ENCODE measurements at places on chromosomes 2 and 18. TPM values are rescaled to one million over a fixed set of nuclear protein-coding genes. Genes with fewer than 3 reads are reported as not detected.

- peaks cover 6% of the 10 kb centered on the region for H3K36me3 ChIP-seq
- no peaks in the 10 kb centered on the region for H3K4me1 ChIP-seq
- H3K4me3 ChIP-seq = no peak overlapping the region
- no peaks in the 10 kb centered on the region for H3K27me3 ChIP-seq
- no peak for DNase-seq
These were observed 34.1 kb upstream of the IL1RL1 start for GRCh38 chr2:102277202-102277700.

DNA sequence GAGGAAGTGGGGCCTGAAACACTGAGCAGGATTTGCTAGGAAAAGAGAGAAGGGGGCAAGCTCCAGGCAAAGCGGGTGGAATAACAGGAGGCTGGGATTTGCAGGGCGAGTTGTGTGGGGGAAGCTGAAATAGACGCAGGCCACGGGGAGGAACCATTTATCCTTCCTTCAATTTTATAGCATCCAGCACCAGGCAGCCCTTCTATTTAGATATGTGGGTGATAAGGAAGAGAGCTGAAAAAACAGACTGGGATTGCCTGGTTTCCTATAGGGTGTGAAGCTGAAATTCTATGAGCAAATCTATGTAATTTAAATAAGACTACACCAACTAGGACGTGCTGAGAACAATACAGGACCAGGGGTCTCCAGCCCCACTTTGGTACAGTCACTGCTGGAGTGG, 132.0 kb upstream of the REV1 start:
- H3K27ac ChIP-seq = no peak overlapping the region
- no peaks in the 10 kb centered on the region for H3K36me3 ChIP-seq
- no peak overlapping the region for H3K4me3 ChIP-seq

PLCL1 gene
- not detected for total RNA-seq

DNA sequence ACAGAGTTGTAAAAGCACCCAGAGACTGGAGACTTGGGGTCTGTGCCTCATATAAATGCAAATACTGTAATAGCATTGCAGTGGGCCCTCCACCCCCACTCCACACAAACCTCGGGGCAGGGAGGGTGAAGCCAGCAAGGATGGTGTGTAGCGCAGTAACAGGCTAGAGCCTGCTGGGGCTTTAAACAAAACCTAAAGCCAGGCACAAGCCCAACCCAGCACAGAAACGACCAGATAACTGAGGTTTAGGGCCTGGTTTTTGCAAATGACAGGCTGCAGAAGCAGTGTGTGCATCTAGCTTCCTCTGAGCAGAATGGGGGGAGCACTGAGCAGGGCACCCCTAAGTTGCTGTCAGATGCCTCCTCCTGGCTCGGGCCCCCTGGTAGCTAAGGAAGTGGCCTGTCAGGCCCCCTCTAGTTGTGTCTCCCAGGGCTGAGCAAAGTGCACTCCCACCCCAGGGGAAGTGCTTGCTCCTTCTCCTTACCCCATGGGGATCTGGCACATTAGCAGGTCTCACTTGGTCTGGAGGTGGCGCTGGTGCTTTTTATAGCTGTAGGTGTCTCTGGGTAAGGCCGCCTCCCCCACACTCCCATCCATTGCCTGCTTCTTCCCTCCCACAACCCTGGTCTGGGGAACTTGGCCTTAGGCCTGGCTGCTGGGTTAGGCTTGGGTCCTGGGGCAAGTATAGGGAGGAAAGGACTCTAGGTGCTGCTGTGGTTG, 135.1 kb downstream of the CELF4 start:
- peak; percentile 83 for DNase-seq
- H3K36me3 ChIP-seq = no peaks in the 10 kb centered on the region

ALPP gene
- 0.20 TPM for total RNA-seq

SKA1 gene
- total RNA-seq = 20.6 TPM

GRCh38 chr2:170812710-170813600, 3.7 kb upstream of the GAD1 start:
- H3K36me3 ChIP-seq = no peaks in the 10 kb centered on the region
- DNase-seq = peak; percentile 44
- H3K4me1 ChIP-seq = no peaks in the 10 kb centered on the region
- peaks cover 38% of the 10 kb centered on the region for H3K27me3 ChIP-seq

ONECUT2 gene
- 0.48 TPM for total RNA-seq

DNA sequence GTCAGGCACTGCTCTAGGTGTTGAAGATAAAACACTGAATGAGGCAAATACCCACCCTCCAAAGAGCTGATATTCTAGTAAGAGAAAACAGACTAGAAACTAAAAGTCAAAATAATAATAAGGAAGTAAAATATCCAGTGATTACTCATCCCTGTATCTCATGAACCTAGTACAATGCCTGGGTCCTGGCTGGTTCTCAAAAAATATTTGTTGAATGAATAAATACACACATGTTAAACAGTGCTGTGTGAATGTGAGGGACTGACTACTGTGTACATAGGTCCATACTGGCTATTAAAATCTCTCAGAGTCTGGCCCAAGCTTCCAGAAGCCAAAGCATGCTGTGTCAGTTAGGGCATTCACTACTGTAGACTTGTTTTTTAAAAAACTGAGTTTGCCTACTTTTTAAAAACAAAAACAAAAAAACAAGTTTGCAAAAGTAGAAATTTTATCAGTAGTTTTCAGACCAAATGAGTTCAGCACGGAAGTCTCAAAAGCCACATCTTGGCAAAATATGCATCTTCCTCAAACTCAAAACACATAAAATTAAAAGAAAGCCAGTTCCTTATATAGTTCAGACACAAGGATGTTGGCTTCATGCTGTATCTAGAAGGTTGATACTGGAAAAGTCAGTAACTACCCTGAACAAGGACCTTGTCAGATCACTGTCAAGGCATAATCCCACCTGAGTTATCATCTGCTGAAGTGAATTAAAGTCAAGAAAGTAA, 136.2 kb downstream of the THADA start:
- no peaks in the 10 kb centered on the region for H3K36me3 ChIP-seq
- no peak overlapping the region for H3K27ac ChIP-seq
- no peaks in the 10 kb centered on the region for H3K4me1 ChIP-seq

- no peak overlapping the region for H3K27ac ChIP-seq
- H3K4me3 ChIP-seq = no peak overlapping the region
- H3K27me3 ChIP-seq = no peaks in the 10 kb centered on the region
These were observed 63.0 kb downstream of the DYSF start for GRCh38 chr2:71516253-71516888.

ELP2 gene
- total RNA-seq = 129 TPM

SERPINB7 gene
- not detected for total RNA-seq

- H3K36me3 ChIP-seq = peaks cover 40% of the 10 kb centered on the region
- H3K27ac ChIP-seq = no peak overlapping the region
- no peak overlapping the region for H3K4me3 ChIP-seq
- DNase-seq = no peak
- peaks cover 4% of the 10 kb centered on the region for H3K4me1 ChIP-seq
- no peaks in the 10 kb centered on the region for H3K27me3 ChIP-seq
These were observed 77.0 kb downstream of the SMIM21 start for GRCh38 chr18:75350512-75350839.

DNA sequence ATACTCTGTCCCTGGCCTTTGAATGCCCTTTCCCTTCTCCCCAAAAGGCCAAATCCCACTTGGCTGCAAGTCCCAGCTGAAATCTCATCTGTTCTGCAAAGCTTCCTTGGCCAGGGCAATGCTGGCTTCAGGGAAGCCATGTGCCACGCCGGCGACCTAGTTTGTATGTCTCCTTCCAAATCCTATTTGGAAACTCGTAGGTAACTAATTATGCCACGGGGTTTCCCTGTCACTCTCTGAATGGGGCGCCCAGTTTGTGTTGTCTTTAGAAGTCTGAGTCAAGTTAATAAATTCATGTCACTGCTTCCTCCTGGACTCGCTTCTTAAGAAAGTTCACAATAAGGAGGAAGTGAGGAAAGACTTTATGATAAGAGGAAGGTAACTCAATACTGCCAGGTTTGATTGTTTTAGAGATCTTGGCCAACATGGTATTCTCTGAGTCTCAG, 19.1 kb downstream of the FHL2 start:
- no peak overlapping the region for H3K4me3 ChIP-seq
- no peaks in the 10 kb centered on the region for H3K27me3 ChIP-seq
- no peak for DNase-seq
- no peaks in the 10 kb centered on the region for H3K4me1 ChIP-seq
- peaks cover 3% of the 10 kb centered on the region for H3K36me3 ChIP-seq

- no peaks in the 10 kb centered on the region for H3K36me3 ChIP-seq
- H3K27me3 ChIP-seq = no peaks in the 10 kb centered on the region
- H3K27ac ChIP-seq = no peak overlapping the region
- H3K4me3 ChIP-seq = no peak overlapping the region
- no peak for DNase-seq
These were observed 90.8 kb downstream of the ARL4C start for GRCh38 chr2:234406085-234406484.

GRCh38 chr2:68099260-68099659, 36.5 kb upstream of the C1D start:
- no peaks in the 10 kb centered on the region for H3K36me3 ChIP-seq
- H3K4me3 ChIP-seq = no peak overlapping the region
- H3K27me3 ChIP-seq = no peaks in the 10 kb centered on the region
- H3K27ac ChIP-seq = no peak overlapping the region
- no peak for DNase-seq

- peak; percentile 13 for DNase-seq
- H3K27ac ChIP-seq = no peak overlapping the region
- no peak overlapping the region for H3K4me3 ChIP-seq
- no peaks in the 10 kb centered on the region for H3K4me1 ChIP-seq
- H3K36me3 ChIP-seq = no peaks in the 10 kb centered on the region
These were observed 18.0 kb downstream of the MALL start for GRCh38 chr2:110097506-110098220.

GRCh38 chr2:237922641-237923361, 44.0 kb upstream of the UBE2F start:
- no peaks in the 10 kb centered on the region for H3K27me3 ChIP-seq
- H3K27ac ChIP-seq = no peak overlapping the region
- DNase-seq = no peak
- H3K36me3 ChIP-seq = no peaks in the 10 kb centered on the region
- H3K4me1 ChIP-seq = no peaks in the 10 kb centered on the region

SLC5A6 gene
- total RNA-seq = 112 TPM

DNA sequence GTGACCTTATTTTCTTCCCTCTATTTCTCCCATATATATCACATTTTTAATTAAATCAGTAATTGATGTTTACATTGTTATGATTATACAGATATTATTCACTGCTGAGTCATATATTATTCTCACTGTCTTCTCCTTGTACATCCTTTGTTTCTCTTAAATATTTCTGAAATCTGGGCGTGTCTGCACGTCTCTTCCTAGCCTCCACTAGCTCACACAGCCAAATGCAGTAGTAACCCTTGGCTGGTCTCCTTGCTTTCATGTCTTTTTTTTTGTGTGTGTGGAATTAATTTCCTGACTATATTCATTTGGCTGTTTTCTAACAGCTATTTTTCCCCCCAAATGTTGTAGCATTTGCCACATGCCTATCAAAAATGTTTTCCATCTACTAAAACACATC, 15.8 kb downstream of the CCNYL1 start:
- no peaks in the 10 kb centered on the region for H3K4me1 ChIP-seq
- no peaks in the 10 kb centered on the region for H3K27me3 ChIP-seq
- H3K36me3 ChIP-seq = peaks cover 12% of the 10 kb centered on the region
- H3K4me3 ChIP-seq = no peak overlapping the region
- no peak for DNase-seq
- no peak overlapping the region for H3K27ac ChIP-seq
